ENCODE measurements at places on chromosomes 16 and 17. TPM values are rescaled to one million over a fixed set of nuclear protein-coding genes. Genes with fewer than 3 reads are reported as not detected.

The CPHXL2 gene
- not detected for total RNA-seq

- DNase-seq = no peak
These were observed 255.3 kb upstream of the CDH11 start for GRCh38 chr16:65377195-65377594.

DNA sequence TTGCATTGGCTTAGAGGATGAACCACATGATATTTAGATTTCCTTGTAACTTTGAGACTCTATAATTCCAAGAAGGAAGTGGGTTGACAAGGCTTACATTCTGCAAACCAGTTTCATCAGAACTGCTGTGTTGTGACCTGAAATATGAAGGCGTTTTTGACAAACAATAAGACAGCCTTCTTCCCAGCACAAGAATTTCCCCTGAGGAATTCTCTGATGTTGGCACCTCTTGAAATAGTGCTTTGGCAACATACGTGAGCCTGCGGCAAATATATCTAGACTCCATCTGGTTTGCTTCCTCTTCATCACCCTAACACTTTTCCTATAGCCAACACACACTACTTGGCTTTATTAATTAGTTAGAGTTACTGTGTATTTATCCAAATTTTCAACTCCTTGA lies 585.5 kb upstream of the SOX9 start:
- no peak for DNase-seq

- DNase-seq = no peak
These were observed 540.9 kb upstream of the C16orf82 start for GRCh38 chr16:26525856-26526255.

- DNase-seq = no peak
These were observed 43.4 kb downstream of the ZNF276 start for GRCh38 chr16:89764711-89765201.

DNA sequence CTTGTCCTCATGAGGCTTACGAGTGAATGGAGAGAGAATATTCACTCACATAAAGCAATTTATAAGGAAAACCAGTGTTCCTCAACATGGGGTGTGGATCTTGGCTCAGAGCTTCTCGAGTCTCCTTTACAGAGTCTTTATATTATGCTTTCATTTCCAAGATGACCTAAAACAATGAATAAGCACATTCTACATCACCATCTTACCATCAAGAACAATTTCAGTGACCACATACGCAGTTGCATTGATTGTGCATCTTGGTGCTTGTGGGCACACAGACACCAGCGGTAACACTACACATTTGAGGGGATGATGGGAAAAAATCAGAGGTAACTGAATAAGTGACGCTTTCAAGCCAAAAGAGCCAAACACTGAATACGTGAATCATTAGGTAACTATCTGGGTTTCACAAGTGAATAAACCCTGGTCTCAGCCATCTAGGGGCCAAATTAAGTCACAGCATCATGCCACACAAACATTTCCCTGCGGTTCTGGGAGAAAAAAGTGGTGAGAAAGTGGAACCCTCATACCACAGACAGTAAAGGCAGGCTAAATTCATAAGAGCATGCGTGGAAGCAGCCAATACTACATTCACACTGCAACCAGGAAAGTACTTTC lies 9.4 kb downstream of the CWC25 start:
- DNase-seq = no peak

Data from heart right ventricle (tissue), 16 donors.